ENCODE measurements at places on chromosomes 4 and X.

GRCh38 chr4:35503435-35503834 lies 740.9 kb downstream of the ARAP2 start:
- DNase-seq, result no peak

- DNase-seq, result no peak
Observed at GRCh38 chrX:110120025-110120424, 117.1 kb downstream of the TMEM164 start.

GRCh38 chrX:19568422-19568821 lies 53.1 kb upstream of the MAP3K15 start:
- no peak for DNase-seq

- no peak for DNase-seq
Observed at GRCh38 chr4:181964731-181965130, 278.5 kb upstream of the TENM3 start.

DNA sequence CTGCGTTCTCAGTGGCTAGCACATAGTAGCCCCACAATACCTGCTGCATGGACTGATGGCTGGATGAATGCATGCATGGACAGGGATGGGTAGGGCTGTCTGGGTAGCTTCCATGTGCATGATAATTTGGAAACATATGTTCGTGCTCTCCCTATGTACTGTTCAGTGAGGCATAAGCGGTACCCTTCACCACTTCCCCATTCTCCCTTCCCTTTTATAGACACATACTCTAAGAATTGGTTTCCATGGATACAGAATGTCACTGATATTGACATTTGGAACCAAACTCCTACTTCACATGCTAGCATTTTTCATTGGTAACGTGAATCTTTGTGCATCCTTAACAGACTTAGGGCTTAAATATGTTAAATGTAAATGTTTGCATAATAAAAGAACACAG lies 20.4 kb downstream of the USP46 start:
- no peak for DNase-seq

DNA sequence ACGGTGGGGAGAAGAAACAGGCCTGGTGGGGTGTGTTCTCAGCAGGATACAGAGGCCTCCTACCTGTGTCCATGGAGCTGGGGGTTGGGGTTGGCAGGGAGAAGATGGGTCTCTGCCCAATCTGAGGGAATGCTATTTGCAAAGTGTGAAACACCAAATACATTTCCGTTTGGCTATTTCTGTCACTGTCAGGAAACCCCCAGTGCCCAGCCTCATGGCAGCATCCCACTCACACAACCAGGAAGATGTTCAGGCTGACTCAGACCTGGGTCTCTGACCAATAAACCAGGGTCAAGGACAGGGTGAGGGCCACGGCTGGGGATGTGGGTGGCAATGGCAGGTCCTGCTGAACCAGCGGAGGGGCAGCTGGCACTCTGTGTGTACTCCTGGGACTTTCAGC lies 41.3 kb downstream of the BCOR start:
- no peak for DNase-seq

DNA sequence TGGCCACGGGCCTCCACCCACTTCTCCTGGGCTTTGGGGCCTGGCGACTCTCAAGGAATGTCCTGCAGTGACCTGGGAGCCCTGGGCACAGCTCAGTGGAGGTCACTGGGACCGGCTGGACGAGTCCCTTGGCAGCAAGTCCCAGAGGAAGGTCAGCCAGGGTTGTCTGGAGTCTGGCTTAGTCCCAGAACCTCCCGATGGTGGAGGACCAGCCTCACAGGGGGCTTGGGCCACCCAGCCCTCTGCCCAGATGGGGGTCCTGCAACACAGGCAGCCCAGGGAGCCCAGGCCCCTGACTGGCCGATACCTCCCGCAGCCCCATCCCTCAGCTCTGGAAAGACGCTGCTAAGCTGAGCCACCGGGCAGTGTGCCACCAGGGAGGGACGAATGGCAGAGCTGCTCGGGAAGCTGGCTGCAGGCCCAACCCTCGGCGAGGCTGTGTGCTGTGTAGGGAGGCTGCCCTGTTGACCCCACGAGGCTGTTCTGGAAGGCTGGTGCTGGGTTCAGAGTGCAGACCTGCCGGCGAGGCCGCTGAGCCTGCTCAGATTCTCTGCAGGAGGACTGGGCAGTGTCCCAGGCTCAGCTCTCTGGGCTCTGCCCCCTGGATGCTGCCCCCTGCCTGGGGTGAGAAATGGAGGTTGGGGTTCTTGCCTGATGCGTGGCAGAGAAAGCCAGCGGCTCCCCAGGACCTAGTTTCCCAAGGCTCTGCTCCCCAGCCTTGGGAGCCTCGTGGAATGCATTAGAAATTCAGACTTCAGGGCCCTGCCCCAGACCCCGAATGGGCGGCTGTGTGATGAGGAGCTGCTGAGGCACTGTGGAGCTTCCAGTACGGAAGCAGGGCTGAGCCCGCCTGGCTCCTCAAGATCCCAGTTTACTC lies 61.7 kb downstream of the ADRA2C start:
- DNase-seq, result no peak

DNA sequence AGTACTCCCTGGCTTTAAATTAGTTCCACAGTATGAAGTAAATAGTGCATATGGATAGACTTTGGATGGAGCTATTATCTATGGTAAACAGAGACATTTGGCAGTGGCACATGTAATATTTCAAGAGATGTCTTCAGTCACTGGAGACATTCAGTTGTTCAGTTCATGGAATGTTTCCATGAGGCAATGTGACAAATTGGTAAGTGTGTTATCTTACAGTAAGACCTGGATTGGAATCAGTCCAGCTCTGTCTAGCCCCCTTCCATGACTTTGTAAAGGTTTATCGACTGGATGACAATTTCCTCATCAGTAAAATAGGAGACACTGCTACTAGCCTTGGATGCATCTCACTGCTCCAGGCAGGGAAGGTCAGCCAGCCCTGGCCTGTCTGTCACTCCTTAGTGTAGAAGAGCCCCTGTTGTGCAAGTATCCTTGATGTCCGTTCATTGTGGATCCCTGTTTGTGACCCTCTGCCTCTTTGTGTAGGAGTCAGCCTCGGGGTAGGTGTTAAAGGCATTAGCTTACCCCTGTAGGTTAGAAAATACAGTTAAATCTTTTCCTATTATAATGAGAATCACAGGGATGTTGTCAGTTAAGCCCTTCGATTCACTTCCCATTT lies 335.9 kb downstream of the ANK2 start:
- DNase-seq, result no peak

- DNase-seq, result no peak
Observed at GRCh38 chrX:153612413-153612812, 13.5 kb upstream of the CCNQ start.

GRCh38 chrX:2267890-2268289 lies 232.9 kb downstream of the DHRSX start:
- no peak for DNase-seq

DNA sequence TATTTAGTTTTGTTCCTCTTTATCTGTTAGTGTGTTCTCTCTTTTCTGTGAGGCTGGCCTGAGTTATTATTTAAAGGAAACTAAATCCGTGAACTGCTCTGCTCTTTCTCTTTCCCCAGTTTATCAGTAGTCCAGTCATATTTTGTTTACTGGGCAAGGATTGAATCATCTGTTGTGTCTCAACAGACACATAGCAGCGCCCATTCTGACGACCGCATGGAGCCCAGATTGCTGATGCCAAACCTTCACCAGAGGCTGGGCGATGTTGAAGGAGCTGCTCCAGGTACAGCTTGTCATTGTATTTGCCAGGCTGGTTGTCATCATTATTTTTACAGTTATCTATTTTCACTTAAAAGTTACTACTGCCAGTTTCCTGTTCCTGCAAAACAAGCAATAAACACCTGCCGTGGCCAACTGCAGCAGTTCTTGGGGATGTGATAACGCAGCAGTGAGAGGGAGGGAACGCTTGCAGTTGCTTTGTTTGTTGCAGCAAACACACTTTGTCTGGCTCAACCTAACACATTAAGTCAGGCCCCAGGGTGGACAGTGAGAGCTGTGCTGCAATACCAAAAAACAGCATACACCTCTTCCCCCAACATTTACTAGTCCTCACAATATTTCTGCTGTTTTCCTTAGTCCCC lies 10.1 kb downstream of the REELD1 start:
- DNase-seq, result no peak

GRCh38 chrX:97524997-97525396 lies 641.3 kb downstream of the RPA4 start:
- DNase-seq, result no peak

DNA sequence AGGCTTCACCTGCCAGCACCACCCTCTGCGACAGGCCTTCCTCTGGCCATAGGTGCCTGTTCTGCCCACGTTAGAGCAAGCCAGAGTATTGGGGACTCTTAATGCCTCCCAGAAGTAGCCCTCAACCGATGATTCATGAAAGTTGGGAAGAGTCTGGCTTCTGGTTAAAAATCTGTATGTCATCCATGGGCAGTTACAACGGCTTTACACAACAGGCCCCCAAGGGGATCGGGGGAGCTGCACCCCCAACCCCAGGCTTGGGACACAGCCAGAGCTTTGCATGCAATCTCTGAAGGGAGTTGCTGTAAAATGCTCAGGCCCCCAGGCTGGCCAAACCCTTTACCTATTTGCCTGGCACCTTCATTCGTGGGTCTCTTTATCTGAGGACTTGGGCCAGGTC lies 5.4 kb upstream of the CYTL1 start:
- no peak for DNase-seq

DNA sequence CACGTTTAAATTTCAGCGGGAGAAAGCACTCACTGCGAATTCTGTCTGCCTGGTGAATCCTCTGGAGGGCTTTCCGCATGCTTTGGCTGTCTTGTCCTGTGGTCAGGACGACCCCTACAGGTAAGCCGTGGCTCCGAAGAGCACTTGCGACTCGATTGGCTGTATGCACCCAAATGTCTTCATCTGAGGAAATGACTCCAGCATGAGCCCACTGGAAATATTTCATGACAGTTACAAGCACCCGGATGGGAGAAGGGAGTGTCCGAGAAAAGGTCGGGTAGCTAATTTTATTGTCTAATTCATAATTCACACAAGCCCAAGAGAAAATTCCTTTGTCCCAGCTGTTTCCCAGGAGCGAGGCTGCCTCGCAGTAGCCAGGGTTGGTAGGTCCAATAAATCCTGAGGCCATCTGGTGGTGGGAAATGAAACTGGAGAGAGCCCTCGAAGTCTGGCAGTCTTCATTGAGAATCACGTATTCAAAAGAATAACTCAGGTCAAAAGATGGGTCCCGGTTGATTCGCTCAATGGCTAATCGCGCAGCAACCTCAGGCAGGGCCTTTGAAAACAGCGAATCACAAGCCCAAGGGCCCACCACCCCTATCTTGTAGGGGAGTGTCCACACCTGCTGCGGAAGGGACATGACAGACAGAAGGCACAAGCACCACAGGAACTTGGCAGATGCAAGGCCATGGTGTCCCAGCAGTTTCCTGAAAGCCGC lies 6.6 kb downstream of the GUCY2F start:
- DNase-seq, result peak; percentile 5
